ENCODE measurements at places on chromosomes 16 and 17. TPM values are rescaled to one million over a fixed set of nuclear protein-coding genes. Genes with fewer than 3 reads are reported as not detected.

The SLC43A2 gene
- 2.2 TPM for total RNA-seq

The MAPK8IP3 gene
- total RNA-seq, result 56.8 TPM

GRCh38 chr17:74009056-74009625 lies 194.3 kb upstream of the RPL38 start:
- no peak for DNase-seq

The HSD17B1 gene
- total RNA-seq, result 0.52 TPM

GRCh38 chr17:13030056-13030455 lies 12.2 kb upstream of the ELAC2 start:
- no peak for DNase-seq

DNA sequence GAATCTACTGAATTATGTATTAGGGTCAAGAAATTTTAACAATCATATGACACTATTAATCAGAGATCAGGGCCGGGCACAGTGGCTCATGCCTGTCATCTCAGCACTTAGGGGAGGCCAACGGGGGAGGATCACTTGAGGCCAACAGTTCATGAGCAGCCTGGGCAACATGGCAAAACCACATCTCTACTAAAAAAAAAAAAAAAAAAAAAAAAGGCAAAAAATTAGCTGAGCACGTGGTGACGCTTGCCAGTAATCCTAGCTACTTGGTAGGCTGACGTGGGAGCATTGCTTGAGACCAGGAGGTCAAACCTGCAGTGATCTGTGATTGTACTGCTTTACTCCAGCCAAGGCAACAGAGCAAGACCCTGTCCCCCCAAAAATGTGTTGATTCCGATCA lies 52.5 kb upstream of the CLEC3A start:
- DNase-seq, result no peak

The VASN gene
- total RNA-seq, result 0.07 TPM

DNA sequence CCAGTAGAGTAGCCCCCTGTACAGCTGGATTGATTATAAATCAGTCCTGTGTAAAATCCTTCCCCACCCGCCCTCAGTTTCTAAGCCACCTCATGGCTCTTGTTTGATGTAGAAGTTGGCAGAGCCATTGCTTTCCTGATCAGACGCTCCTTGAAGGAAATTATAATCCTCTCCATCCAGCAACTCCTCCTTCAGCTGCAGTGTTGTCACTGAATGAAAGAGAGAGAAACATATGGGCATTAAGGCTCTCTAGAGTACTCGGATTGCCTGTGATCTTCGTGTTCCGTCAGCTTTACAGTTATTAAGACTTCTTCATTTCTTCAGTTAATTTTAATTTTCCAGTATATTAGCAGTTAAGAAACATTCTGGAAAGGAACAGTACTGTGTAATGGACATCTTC lies 14.3 kb downstream of the NME2 start:
- no peak for DNase-seq

The PRR35 gene
- total RNA-seq, result not detected

The KRTAP2-3 gene
- total RNA-seq, result not detected

DNA sequence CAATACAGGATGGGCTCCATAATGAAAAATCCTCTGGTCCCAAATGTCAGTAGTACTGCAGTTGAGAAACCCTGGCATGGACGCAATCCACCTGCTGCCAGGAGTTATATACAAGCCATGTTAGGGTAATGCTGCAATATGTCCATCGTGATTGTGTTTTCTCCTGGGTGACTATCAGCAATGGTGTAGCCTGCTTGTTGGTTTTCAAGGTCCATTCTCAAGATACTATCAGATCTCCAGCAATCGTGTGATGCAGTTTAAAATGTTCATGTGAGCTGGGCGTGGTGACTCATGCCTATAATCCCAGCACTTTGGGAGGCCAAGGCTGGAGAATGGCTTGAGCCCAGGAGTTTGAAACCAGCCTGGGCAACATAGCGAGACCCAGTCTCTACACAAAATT lies 24.0 kb downstream of the ABCC1 start:
- DNase-seq, result no peak

The DNAI2 gene
- 1.7 TPM for total RNA-seq

GRCh38 chr17:16534236-16534635 lies 34.8 kb downstream of the ZNF287 start:
- DNase-seq, result no peak

- no peak for DNase-seq
Observed at GRCh38 chr16:1244881-1245280, 4.4 kb downstream of the TPSAB1 start.

GRCh38 chr16:85104821-85105391 lies 7.4 kb downstream of the CIBAR2 start:
- DNase-seq, result peak; percentile 16

The TBX6 gene
- 2.3 TPM for total RNA-seq

DNA sequence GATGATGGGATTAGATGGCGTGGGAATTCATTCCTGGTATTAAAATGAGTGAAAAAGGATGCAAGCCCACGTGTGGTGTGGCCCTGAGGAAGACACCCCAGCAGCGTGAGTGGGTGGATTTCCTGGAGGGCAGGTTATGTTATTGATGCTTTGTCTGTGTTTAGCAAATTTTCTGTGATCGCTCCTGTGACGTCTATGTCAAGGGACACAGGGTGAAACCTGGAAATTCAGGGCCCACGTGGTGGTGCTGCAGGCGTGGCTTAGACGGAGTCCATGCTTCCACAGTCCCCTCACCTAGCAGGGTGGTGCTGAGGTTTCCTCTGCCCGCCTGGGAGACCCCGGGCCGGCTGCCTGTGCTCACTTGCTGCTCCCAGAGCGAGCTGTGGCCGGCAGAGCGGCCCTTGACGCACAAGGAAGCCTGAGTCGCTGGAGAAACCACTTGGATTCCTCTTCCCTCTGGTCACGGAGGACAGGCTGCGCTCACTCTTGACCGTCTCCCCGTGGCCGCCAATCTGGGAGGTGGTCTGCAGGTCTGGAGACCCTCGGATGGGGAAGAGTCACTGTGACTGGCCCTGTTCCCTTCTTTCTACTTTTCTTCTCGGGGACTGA lies 23.4 kb downstream of the BAIAP2 start:
- peak; percentile 37 for DNase-seq

- DNase-seq, result no peak
Observed at GRCh38 chr17:19271780-19272357, 34.7 kb downstream of the EPN2 start.

The TAC4 gene
- total RNA-seq, result not detected

The SF3B3 gene
- 453 TPM for total RNA-seq

- DNase-seq, result no peak
Observed at GRCh38 chr16:22052980-22053379, 39.4 kb upstream of the VWA3A start.

The CRHR1 gene
- not detected for total RNA-seq

- peak; percentile 57 for DNase-seq
Observed at GRCh38 chr17:38706505-38707216, 1.6 kb downstream of the MLLT6 start.

GRCh38 chr17:65797101-65797500 lies 235.7 kb upstream of the AXIN2 start:
- no peak for DNase-seq

GRCh38 chr17:64412944-64413381 lies 22.3 kb upstream of the PECAM1 start:
- no peak for DNase-seq

DNA sequence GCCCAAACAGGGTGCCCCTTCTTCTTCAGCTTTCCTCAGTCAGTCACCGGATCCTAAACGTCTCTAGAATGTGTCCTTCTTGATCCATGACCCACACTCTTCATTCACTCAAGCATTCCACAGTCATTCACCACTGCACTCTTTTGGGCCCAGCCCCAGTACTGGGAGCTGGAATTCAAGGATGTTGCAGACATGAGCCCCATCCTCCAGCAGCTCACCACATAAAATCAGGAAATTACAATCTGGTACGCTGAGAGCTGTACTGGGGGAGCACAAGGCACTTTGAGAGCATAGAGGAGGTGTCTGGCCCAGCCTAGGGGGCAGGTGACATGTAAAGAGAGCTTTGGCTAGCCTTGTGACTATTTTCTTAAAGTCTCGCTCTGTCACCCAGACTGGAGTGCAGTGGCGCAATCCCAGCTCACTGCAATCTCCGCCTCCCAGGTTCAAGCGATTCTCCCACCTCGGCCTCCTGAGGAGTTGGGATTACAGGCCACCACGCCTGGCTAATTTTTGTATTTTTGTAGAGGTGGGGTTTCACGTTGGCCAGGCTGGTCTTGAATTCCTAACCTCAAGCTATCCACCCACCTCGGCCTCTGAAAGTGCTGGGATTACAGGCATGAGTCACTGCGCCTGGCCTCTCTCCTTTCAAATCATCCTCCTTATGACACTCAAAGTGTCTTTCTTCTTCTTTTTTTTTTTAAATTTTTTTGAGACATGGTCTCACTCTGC lies 18.7 kb downstream of the CES4A start:
- peak; percentile 47 for DNase-seq

GRCh38 chr16:17068524-17068923 lies 402.2 kb downstream of the XYLT1 start:
- DNase-seq, result no peak

All from activated CD4-positive, alpha-beta memory T cell treated with anti-CD3 and anti-CD28 coated beads for 36 hours (primary cell).